Stimulated activated CD4-positive, alpha-beta T cell treated with anti-CD3 and anti-CD28 coated beads, Interleukin-4, amount 100 ng/mL, for 4 hours (primary cell): ENCODE measurements at places on chromosomes 1 and 21.

GRCh38 chr1:199799116-199799515, 228.4 kb upstream of the NR5A2 start:
- DNase-seq, result no peak

DNA sequence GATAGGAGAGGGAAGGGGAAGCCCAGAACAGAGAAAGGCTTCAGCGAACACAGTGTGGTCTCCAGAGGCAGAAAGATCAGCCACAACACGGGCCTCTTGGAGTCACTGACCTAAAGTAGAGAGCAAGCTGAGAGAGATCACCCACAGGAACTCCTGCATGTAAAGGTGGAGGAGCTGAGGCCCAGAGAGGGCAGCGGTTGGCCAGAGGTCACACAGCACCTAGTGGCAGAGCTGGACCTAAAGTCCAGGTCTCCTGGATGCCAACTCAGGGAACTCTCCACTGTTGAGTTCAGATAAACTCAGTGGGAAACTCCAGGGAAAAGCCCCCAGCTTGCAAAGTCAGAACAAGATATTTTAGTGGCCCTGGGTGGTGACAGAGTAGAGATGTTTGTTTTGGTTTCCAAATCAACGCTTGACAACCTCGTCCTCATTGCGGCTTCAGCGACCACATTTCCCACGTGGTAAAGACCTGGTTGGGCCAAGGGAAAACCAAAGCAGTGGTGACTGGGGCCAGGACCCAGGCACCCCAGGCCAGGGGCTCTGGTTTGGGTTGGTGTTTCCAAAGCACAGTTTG, 4.6 kb downstream of the IFFO2 start:
- DNase-seq, result peak; percentile 63

DNA sequence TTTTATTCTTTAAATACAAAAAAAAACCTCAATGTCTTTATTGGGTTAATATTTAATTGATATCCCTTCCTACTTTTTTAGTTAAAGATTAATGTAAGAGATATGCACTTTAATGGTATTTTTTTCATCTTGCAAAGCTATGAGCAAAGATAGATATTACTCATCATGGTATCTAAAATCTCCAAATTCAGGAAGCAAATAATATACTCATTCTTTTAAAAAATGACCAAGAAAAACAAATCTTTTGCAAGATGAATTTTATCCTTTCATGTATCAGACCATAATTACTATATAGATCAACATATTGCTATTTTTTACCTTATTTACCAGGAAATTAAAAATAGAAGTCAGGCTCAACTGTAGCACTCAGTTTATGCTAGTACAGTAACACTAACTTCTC, 330.4 kb downstream of the KCNT2 start:
- no peak for DNase-seq

- no peak for DNase-seq
Measured at GRCh38 chr1:4584449-4584848, 70.0 kb upstream of the AJAP1 start.

DNA sequence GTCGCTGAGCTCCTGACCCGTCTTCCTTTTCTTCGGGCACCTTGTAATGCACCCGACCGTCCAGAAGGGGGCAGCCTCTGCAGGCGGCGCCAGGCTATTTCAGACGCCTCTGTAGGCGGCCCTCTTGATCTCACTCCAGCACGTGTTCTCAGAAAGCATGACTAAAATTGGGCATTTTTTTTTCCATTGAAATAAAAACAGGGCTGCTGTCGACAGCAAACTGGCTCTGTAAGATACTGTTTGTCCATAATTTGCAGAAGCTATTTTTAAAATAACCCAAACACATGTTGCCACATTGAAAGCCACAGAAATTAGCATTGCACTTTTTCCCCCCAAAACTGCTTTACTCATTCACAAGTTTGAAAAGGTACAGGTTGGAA, 78.0 kb downstream of the STUM start:
- peak; percentile 80 for DNase-seq
